Vagina (tissue), 2 donors: ENCODE measurements at places on chromosomes 2 and 18.

DNA sequence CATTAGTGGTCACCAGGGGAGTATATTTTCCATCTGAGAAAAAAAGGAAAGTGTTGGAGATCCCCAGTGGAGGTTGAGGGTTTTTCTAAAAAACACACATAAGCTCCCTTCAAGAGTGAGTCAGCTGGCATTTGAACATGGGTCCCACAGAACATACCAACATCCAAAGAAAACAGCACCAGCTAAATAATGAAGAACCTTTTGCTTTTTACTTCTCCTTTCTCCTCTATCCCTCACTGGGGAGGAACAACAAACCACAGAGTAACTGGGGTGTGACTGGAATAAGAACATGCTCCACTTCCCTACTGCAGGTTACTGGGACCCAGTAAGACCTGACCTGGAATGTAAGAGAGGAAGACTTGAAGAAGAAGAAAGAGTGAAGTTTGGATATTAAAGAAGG lies 56.5 kb upstream of the RAPH1 start:
- DNase-seq, result no peak

- no peak for DNase-seq
These were observed 91.2 kb upstream of the CCDC195 start for GRCh38 chr2:224807153-224807964.

DNA sequence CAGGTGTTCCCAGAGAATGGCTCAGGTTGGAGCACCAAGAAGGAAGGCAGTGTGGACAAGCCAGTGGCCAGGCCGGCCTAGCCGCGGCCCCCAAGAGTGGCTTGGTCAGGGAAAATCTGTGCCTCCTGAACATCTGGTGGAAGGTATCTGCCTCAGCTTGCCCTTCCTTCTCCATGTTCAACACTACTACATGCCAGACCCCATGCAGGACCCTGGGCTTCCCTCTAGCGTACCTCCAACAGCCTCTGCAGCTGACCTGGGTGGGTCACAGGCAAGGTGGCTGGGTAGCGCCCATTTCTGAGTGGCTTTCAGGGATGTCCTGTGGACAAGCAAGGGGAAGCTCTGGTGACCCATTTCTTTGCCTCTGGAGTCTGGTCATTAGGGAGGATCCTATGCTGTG lies 7.7 kb downstream of the WNT10A start:
- DNase-seq, result no peak

- no peak for DNase-seq
These were observed 57.5 kb downstream of the MIB1 start for GRCh38 chr18:21798126-21798525.

GRCh38 chr2:120109186-120110061 lies 96.5 kb downstream of the EPB41L5 start:
- DNase-seq, result no peak

GRCh38 chr2:80291656-80292055 lies 12.9 kb downstream of the LRRTM1 start:
- DNase-seq, result no peak

- DNase-seq, result no peak
These were observed 154.6 kb upstream of the REV1 start for GRCh38 chr2:99644419-99644787.

GRCh38 chr2:37391711-37392110 lies 47.3 kb downstream of the QPCT start:
- no peak for DNase-seq

DNA sequence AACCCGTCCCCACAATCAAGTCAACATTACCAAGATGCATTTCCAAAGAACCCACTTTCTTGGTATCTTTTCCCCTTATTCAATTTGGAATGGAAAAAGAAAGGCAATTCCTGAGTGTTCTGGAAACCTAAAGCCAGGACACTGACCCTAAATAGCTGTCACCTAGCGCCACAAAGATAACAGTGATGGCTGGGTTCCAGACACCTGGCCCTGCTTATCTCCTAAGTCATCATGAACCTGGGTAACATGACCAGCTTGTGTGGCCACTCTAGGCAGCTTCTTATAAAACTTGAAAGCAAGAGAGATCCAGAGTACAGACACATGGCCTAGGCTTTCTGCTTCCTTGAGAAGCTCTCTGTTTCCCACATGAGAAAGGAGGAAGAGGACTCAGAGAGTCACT lies 95.4 kb downstream of the BOD1L2 start:
- DNase-seq, result no peak

GRCh38 chr2:231353469-231353868 lies 42.0 kb upstream of the B3GNT7 start:
- no peak for DNase-seq

- no peak for DNase-seq
These were observed 181.6 kb downstream of the GULP1 start for GRCh38 chr2:188473306-188473705.
